H1 (cell line): ENCODE measurements at places on chromosomes 7 and 10.

DNA sequence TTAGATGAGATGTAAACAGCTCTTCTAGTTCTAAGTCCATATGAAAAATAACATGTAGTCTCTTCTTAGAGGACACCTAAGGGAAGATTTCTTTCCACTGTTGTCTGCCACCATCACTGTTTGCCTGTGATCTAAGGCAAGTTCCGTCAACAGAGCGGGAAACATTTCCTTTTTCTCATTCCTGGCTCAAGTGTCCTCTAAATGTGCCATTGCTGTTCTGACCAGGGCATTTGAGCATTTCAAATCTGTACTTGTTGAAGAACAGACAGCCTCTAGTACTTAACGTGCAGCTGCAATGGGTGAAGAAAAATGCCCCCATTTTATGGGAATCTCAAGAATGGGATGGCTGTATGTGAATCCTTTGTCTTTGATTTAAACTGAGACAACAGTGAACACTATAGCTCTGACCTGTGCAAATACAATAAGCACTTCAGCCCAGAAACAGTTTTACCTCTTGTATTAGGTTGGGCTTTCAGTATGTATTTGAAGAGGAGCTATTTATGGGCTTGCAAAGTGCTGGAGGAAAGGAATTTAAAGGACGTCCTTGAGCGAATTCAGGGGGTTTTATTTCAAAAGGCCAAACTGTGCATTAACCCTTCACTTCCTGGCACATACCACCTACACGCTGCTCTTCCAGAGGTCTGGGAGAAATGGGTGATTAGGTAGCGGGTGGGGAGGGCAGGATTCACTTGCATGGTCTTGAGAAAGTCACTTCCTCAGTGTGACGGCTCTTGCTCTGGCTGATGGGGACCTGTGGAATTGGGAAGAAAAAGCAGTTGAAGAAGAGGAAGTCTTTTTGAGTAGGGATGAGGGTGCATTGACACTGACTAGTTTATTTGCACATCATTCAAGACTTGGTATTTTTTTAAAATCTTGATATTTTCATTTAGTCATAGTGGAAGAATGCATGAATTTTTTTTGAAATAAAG, 66.1 kb downstream of the THNSL1 start:
- no peak for DNase-seq

DNA sequence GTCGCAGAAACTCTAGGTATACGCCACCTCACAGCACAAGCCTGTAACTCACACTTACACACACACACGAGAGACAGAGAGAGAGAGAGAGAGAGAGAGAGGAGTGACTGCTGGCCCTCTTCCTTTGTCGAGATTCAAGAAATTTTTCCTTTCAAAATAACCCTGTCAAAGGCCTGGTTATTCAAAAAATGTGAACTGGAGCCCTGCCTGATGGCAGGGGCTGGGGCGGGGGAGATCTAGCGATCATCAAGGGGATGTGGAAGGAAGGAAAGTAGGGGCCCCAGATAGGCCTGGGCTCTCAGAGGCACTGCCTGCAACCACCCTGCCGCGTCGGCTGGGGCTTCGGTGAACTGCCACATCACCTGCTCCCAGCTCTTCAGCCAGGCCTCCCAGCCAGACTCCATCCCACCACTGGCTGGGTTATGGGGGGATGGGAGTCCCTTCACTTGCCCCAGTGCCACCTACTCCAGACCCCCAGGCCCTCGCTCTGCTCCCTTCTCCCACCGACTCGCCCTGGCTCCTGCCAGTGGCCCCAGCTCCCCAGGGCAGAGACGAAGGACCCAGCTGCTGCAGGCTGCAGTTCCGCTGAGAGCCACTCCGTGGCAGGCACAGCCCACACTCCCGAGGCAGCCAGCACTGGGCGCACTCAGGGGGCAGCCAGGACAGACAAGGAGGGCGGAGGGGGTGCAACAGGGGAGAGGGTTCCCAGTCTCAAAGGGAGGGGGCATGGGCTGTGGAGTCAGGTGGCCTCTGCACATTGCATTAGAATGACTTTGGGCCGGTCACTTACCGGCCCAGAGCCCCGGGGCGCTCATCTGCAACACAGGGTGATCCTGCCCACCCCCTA, 15.3 kb downstream of the KCNH2 start:
- DNase-seq, result peak; percentile 83

DNA sequence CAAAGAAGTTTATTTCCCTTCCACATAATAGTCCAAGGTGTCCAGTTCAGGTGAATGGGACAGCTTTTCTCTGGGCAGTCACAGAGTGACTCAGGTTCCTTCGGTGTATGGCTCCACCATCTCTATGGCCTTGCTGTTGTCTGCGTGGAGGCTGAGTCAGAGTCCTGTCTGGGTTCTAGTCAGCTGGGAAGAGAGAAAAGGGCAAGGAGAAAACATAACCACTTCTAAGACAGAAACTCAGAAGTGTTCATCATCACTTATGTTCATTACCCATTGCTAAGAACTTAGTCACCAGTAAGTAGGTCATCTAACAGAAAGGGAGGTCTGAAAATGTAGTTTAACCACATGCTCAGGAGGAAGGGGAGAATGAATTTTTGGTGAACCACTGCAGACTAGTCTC, 32.4 kb upstream of the CCDC7 start:
- DNase-seq, result no peak

DNA sequence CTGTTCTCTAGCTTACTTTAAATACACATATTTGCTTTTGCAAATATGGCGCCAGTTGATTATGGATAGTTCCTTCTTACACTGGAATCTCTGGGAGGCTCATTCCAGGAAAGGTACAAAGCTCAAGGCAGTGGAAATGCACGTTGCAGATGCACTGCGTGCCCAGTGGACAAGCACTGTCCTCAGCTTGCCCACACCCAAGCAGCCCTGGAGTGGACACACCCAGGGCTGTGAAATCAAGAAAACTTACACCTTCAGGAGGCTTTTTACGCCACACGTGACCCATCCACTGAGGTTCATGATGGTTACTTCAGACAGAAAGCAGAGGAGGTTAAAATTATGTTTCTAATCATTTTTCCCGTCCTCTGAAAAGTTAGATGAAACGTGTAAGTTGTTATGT, 248.5 kb downstream of the VTI1A start:
- no peak for DNase-seq

DNA sequence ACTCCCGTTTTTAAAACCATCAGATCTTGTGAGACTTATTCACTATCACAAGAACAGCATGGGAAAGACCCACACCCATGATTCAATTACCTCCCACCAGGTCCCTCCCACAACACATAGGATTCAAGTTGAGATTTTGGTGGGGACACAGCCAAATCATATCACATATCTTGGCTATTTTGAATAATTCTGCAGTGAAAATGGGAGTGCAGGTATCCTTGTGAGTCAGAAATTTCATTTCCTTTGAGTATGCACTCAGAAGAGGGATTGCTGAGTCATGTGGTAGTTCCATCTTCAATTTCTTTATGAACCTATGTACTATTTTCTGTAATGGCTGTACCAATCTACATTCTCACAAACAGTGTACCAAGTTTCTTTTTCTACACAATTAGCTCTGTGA, 125.8 kb downstream of the ANKRD7 start:
- DNase-seq, result no peak

GRCh38 chr10:121819049-121819448, 108.8 kb downstream of the ATE1 start:
- no peak for DNase-seq

- no peak for DNase-seq
Observed at GRCh38 chr7:115635376-115635775, 395.2 kb downstream of the TFEC start.

DNA sequence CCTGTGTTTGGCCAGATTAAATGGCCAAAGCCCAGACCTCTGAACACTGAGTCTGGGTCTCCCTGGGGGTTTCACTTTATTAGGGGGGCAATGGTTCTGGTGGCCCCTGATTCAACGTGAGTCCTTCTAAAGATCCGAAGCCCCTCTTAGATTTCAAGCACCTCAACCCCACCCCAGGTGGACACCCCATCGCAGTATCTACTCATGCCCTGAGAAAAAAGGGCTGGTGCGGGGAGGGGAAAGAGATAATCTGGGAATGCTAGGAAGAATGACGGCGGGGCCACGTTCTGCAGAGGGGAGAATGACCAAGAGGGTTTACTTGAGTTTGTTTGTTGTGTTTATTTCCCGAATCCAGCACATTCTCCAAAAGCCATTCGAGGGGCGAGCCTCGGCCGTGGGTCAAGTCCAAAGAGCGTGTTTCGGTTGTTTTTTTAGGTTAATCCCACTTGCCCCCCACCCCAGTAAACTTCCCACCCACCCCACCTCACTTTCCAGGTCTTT, 832 bp downstream of the PDLIM1 start:
- no peak for DNase-seq

DNA sequence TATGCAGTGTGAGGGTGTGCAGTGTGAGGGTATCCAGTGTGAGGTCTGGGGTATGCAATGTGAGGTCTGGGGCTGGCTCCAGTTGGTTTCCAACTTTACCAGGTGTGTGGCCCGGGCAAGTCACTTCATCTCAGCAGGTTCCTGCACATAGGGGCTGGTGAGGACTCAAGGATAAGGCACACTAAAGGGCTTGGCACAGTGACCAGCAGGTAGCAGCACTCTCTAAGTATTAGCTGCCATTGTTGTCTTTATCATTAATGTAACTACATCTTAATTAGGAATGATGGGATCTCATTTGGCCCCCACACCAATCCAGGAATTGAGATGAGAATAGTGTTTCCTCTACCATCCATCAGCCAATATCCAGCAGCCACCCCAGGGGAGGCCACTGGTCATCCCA, 117.3 kb downstream of the KCNMA1 start:
- DNase-seq, result no peak

GRCh38 chr10:121597504-121598262, 561 bp downstream of the FGFR2 start:
- peak; percentile 72 for DNase-seq

DNA sequence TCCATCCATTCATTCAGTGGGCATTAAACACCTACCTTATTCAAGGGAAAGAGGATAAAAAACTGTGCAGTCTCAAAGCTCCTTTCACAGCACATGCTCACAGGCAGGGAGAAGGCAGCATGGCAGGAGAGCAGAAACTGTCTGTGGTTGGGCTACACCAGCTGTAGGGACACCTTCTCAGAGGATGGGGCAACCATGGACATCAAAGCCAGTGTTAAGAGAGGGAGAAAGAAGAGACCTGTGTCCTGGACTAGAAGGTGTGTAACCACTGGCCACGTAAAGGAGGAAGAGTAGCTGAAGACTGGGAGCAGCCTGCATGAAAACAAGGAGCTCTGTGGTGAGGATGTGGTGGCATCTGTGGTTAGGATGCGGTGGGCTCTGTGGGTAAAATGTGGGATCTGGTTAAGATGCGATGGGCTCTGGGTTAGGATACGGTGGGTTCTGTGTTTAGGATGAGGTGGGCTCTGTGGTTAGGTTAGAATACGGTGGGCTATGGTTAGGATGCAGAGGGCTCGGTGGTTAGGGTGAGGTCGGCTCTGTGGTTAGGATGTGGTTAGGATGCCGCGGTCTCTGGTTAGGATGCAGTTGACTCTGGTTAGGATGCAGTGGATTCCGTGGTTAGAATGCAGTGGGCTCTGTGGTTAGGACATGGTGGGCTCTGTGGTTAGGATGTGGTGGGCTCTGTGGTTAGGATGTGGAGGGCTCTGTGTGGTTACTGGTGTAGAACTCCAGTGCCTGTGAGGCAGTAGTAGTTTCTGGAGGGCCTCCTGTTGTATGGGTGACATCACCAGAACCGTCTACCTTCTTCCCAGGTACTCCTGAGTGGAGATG, 197.6 kb downstream of the WDR37 start:
- no peak for DNase-seq

DNA sequence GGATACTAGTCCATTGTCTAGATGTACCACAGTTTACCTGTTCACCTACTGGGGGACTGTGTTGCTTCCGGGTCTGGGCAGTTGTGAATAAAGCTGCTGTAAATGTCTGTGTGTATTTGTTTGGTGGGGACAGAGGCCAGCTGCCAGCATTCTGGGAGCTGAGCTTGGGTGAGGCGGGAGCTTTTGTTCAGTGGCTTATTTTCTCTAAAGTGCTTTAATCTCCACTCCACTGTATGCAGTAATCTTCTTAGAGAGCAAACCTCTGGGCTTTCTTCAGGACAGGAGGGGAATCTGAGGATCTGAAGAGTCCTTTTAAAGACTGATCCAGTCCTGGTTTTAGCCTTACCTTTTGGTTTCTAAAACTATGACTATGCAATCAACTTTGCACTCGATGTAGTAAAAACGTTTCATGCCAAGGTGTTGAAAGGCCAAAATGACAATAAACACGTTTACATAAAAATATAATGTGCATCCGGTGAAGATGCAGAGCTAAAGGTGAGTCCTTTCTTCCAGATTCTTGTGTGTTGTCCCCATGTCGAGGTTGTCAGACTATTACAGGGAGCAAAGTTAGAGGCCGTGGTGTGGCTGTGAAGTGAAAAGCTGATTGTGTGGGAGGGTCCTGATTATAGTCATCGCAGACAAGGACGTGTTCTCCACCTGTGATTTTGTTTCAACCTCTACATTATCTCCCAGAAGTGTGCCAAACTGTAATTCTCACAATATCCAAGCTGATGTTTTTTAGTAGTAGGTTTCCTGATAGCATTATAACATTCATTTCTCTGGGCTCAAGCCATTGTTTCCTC, 279.8 kb downstream of the CAMK1D start:
- DNase-seq, result no peak

- no peak for DNase-seq
Observed at GRCh38 chr10:61471491-61471890, 18.3 kb upstream of the TMEM26 start.

DNA sequence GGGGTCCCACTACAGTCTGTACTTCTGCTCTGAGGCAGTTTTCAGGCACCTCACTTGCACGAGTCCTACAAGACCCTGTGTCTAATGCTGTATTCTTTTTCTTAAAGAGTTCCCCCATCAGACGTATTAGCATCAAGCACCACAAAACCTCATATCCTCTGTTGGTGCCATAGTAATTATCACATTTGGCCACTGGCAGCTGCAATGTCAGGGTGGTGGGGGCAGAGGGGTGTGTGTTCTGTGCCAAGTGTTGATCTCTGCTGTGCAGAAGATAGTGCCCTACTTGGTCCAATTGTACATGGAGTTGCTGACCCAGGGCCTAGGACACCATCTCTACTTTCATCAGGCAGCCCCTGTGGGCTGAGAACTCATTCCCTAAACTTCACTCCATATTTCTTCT, 20.0 kb upstream of the JAZF1 start:
- no peak for DNase-seq

GRCh38 chr7:108283252-108283651, 153.1 kb upstream of the LAMB4 start:
- DNase-seq, result no peak

- DNase-seq, result no peak
Observed at GRCh38 chr7:126398285-126398684, 854.5 kb downstream of the GRM8 start.

GRCh38 chr10:128048819-128049210, 77.4 kb downstream of the MKI67 start:
- DNase-seq, result no peak

GRCh38 chr7:55308186-55308929, 56.8 kb upstream of the LANCL2 start:
- no peak for DNase-seq

GRCh38 chr7:16564023-16564380, 37.4 kb downstream of the LRRC72 start:
- DNase-seq, result no peak

GRCh38 chr7:84813376-84813775, 373.5 kb downstream of the SEMA3D start:
- DNase-seq, result no peak

- DNase-seq, result peak; percentile 10
Observed at GRCh38 chr10:124205432-124205831, 112.0 kb upstream of the CHST15 start.

- no peak for DNase-seq
Observed at GRCh38 chr10:119222537-119222936, 15.2 kb downstream of the GRK5 start.

GRCh38 chr7:131336956-131337355, 9.3 kb downstream of the MKLN1 start:
- DNase-seq, result no peak
